ENCODE measurements at places on chromosomes 7 and 10.
A peak's percentile ranks its signal among the peaks of the same experiment; 100 is the strongest.

- H3K4me3 ChIP-seq = no peak overlapping the region
- H3K36me3 ChIP-seq = peaks cover 25% of the 10 kb centered on the region
- no peak for DNase-seq
- H3K4me1 ChIP-seq = peaks cover 68% of the 10 kb centered on the region
- no peaks in the 10 kb centered on the region for H3K27me3 ChIP-seq
- no peak overlapping the region for H3K27ac ChIP-seq
These were observed 66.0 kb downstream of the CALD1 start for GRCh38 chr7:134845461-134845860.

DNA sequence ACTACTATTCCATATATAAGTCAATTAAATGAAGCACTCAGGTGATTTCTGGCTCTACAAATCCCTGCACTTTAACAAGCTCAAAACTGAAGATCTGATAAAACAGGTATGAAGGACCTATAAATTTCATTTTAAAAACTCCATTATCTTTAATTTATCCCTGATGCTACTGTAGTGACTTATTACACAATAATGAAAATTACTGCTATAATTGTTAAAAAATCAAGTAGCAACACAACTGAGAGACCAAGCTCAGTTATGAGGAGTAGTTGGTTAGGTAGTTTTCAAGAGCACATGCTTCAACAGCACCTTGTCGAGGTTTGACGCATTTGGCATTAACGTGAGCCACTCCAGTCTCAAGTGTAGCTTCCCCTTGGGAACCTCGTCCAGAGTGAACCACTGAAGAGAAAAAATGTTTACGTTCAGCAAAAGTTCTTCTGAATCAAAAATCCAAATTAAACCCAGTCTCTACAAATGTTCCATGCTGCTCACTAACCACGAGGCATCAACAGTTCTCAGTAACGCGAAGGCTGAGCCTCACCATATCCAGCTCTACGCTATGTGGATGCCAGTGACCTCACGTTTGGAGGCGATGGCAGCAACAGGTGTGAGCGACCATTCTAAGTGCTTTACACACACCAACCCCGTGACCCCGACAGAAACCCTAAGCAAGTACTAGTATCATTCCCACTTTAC is 55.3 kb upstream of the NCAPG2 start:
- no peak overlapping the region for H3K27ac ChIP-seq
- no peaks in the 10 kb centered on the region for H3K27me3 ChIP-seq
- no peak overlapping the region for H3K4me3 ChIP-seq
- no peak for DNase-seq
- H3K36me3 ChIP-seq = peaks cover 93% of the 10 kb centered on the region

DNA sequence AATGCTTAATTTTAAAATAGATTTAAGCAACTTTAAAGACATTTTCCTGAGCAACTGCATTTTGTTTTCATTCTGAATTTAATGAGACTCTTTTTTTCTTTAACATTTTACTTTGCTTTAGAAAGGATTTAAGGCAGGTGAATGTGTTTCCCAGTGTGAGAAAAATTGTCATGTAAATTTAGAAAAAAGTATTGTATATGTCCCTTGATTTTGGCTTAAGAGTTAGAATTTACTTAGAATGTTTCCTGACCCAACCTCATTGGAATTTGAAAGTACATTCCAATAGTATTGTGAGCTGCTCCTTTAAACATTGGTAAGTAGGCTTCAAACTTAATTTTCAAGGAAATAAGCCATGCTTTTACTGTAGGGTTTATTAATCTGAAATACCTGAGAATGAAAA is 110.2 kb downstream of the PTEN start:
- H3K27me3 ChIP-seq = no peaks in the 10 kb centered on the region
- no peak overlapping the region for H3K4me3 ChIP-seq
- DNase-seq = no peak

GRCh38 chr10:29791773-29792172 is 157.0 kb upstream of the SVIL start:
- no peak for DNase-seq
- H3K27me3 ChIP-seq = no peaks in the 10 kb centered on the region
- H3K4me3 ChIP-seq = no peak overlapping the region
- no peak overlapping the region for H3K27ac ChIP-seq
- H3K4me1 ChIP-seq = peaks cover 19% of the 10 kb centered on the region

DNA sequence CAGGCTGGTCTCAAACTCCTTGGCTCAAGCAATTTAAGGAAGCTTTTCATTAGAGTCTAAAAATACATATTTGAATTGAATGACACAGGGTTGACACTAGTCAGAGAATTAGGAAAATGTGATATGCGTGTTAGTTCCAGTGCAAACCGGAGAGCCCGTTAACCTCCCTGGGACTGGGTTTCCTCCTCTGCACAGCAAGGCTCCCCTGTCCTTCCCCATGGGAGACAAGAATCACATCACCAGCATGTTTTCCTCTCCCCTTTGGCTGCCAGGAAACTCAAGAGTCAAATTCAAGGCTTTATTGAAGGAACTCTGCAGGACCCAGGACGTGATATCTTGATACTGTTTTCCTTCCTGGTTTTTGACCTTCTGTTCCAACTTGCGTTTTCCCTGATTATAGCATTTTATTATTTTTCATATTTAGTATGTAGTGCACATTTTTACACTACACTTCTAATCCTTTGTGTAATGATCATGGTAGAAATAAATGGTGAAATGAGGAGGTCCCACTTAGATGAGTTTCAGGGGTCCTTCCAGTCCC is 24.9 kb downstream of the GSTO2 start:
- no peak for DNase-seq
- H3K27me3 ChIP-seq = no peaks in the 10 kb centered on the region
- H3K4me3 ChIP-seq = no peak overlapping the region
- no peak overlapping the region for H3K27ac ChIP-seq
- no peaks in the 10 kb centered on the region for H3K4me1 ChIP-seq
- no peaks in the 10 kb centered on the region for H3K36me3 ChIP-seq

GRCh38 chr7:26091933-26092332 is 60.1 kb upstream of the NFE2L3 start:
- H3K36me3 ChIP-seq = no peaks in the 10 kb centered on the region
- no peak overlapping the region for H3K27ac ChIP-seq
- no peaks in the 10 kb centered on the region for H3K27me3 ChIP-seq
- peaks cover 10% of the 10 kb centered on the region for H3K4me1 ChIP-seq
- DNase-seq = no peak

- H3K36me3 ChIP-seq = no peaks in the 10 kb centered on the region
- H3K27ac ChIP-seq = no peak overlapping the region
- no peak for DNase-seq
- no peaks in the 10 kb centered on the region for H3K27me3 ChIP-seq
These were observed 1059.1 kb downstream of the SORCS3 start for GRCh38 chr10:105700218-105700617.

- H3K4me1 ChIP-seq = no peaks in the 10 kb centered on the region
- no peaks in the 10 kb centered on the region for H3K27me3 ChIP-seq
- no peaks in the 10 kb centered on the region for H3K36me3 ChIP-seq
- no peak for DNase-seq
- H3K27ac ChIP-seq = no peak overlapping the region
These were observed 17.2 kb upstream of the SLC26A4 start for GRCh38 chr7:107643407-107643806.

GRCh38 chr7:91865511-91865910 is 15.0 kb downstream of the MTERF1 start:
- no peaks in the 10 kb centered on the region for H3K4me1 ChIP-seq
- no peaks in the 10 kb centered on the region for H3K36me3 ChIP-seq
- DNase-seq = no peak
- H3K4me3 ChIP-seq = no peak overlapping the region
- no peak overlapping the region for H3K27ac ChIP-seq
- H3K27me3 ChIP-seq = no peaks in the 10 kb centered on the region

GRCh38 chr10:86046845-86047460 is 319.6 kb downstream of the GRID1 start:
- no peak overlapping the region for H3K27ac ChIP-seq
- H3K4me1 ChIP-seq = no peaks in the 10 kb centered on the region
- H3K27me3 ChIP-seq = no peaks in the 10 kb centered on the region
- no peaks in the 10 kb centered on the region for H3K36me3 ChIP-seq
- DNase-seq = no peak

DNA sequence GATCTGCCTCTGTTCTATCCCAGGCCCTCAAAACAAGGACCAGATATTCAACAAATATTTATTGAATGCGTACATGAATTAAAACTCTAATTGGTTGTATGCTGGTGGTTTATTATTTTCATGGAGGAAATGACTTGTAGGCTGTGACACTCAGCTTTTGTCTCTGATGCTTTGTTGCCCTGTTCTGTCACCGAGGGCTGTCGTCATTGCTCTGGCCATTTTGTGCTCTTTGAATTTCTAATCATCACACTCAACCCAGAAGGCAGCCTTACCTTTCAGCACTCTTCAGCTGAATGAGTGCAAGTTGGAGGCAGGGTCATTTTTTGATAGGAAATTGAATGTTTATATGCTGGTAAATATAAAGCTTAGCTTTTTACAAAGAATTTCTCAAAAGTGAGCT is 14.5 kb downstream of the SRGN start:
- H3K4me1 ChIP-seq = no peaks in the 10 kb centered on the region
- no peak overlapping the region for H3K27ac ChIP-seq
- H3K27me3 ChIP-seq = no peaks in the 10 kb centered on the region
- no peak overlapping the region for H3K4me3 ChIP-seq
- no peak for DNase-seq
- peaks cover 50% of the 10 kb centered on the region for H3K36me3 ChIP-seq

DNA sequence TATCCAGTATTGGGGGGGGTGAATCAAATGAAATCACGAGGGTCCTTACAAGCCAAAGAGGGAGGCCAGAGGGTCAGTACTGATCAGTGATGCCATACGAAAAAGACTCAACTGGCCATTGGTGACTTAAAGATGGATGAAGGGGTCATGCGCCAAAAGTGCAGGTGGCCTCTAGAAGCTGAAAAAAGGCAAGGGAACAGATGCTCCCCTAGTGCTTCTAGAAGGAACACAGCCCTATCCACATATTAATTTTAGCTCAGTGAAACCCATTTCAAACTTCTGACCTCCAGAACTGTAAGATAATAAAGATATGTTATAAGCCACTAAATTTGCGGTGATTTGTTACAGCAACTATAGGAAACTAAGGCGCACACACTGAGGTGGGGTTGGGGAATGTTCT is 62.5 kb downstream of the ABI1 start:
- DNase-seq = no peak
- no peaks in the 10 kb centered on the region for H3K27me3 ChIP-seq
- H3K27ac ChIP-seq = no peak overlapping the region
- peaks cover 28% of the 10 kb centered on the region for H3K4me1 ChIP-seq
- no peak overlapping the region for H3K4me3 ChIP-seq
- no peaks in the 10 kb centered on the region for H3K36me3 ChIP-seq

- H3K36me3 ChIP-seq = no peaks in the 10 kb centered on the region
- no peak overlapping the region for H3K4me3 ChIP-seq
- H3K4me1 ChIP-seq = no peaks in the 10 kb centered on the region
- peak; percentile 82 for DNase-seq
- no peaks in the 10 kb centered on the region for H3K27me3 ChIP-seq
These were observed 45.3 kb upstream of the PIK3AP1 start for GRCh38 chr10:96765406-96766240.

DNA sequence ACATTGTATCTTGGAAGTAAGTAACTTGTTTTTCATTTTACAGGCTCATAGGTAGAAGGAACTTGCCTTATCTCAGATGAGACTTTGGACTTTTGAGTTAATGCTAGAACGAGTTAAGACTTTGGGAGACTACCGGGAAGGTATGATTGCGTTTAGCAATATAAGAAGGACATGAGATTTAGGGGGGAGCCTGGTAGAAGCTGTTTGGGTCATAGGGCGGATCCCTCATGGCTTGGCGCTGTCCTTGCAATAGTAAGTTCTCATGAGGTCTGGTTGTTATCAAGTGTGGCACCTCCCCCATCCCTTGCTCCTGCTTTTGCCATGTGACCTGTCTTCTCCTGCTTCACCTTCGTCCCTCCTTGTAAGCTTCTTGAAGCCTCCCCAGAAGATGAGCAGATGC is 110.3 kb downstream of the MKX start:
- no peaks in the 10 kb centered on the region for H3K36me3 ChIP-seq
- no peak overlapping the region for H3K27ac ChIP-seq
- no peak for DNase-seq
- H3K4me1 ChIP-seq = no peaks in the 10 kb centered on the region

DNA sequence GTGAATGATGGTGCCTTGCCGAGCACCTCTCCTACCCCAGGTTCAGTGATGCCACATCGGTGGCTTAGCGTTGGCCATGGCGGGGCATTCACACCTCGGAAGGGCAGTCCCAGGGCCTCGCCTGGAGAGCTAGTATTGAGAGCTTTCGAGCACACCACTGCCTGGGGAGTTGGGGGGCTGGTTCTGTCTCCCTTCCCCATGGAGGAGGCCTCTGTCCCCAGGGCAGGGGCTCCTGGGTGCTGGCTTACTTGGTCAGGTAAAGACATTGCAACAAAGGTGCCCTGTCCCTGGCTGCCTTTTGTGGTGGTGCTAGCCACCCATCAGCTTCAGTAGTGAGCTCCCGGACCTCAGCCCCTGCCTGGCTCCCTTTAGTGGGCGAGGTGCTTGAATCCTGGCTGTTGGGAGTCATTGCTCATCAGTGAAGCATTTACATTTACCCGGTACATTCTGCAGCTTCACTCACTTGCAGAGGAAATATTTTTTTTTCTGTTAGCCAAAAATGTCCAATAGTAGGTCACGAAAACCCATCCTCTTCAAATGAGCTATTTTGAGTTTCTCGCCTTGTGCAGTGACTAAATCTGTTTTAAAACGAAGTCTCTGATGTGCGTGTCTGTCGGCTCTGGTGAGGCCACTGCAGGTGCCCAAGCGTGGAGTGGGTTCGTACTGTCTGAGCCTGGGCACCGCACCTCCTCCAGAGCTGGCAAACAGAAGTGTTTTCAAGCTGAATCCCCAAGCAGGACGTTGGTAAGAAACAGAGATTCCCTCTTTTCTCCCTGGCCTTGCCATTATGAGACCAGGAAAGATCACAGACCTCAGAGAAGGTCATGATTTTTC is 95.5 kb downstream of the INPP5A start:
- no peak for DNase-seq
- H3K4me1 ChIP-seq = peaks cover 89% of the 10 kb centered on the region
- no peaks in the 10 kb centered on the region for H3K36me3 ChIP-seq
- no peak overlapping the region for H3K4me3 ChIP-seq

- H3K4me1 ChIP-seq = peaks cover 49% of the 10 kb centered on the region
- DNase-seq = peak; percentile 50
- no peaks in the 10 kb centered on the region for H3K36me3 ChIP-seq
- peaks cover 19% of the 10 kb centered on the region for H3K27me3 ChIP-seq
- H3K4me3 ChIP-seq = peak overlapping the region; percentile 41
- no peak overlapping the region for H3K27ac ChIP-seq
These were observed 608 bp downstream of the ACHE start for GRCh38 chr7:100894860-100895700.

GRCh38 chr10:72321248-72322029 is 33.3 kb downstream of the DNAJB12 start:
- peaks cover 83% of the 10 kb centered on the region for H3K4me1 ChIP-seq
- no peak for DNase-seq
- H3K27me3 ChIP-seq = no peaks in the 10 kb centered on the region

Data from stomach (tissue), 19 donors.